CD4-positive, alpha-beta T cell treated with Interleukin-15 for 4 hours (primary cell): ENCODE measurements at places on chromosomes 12 and 14.
A peak's percentile ranks its signal among the peaks of the same experiment; 100 is the strongest.

DNA sequence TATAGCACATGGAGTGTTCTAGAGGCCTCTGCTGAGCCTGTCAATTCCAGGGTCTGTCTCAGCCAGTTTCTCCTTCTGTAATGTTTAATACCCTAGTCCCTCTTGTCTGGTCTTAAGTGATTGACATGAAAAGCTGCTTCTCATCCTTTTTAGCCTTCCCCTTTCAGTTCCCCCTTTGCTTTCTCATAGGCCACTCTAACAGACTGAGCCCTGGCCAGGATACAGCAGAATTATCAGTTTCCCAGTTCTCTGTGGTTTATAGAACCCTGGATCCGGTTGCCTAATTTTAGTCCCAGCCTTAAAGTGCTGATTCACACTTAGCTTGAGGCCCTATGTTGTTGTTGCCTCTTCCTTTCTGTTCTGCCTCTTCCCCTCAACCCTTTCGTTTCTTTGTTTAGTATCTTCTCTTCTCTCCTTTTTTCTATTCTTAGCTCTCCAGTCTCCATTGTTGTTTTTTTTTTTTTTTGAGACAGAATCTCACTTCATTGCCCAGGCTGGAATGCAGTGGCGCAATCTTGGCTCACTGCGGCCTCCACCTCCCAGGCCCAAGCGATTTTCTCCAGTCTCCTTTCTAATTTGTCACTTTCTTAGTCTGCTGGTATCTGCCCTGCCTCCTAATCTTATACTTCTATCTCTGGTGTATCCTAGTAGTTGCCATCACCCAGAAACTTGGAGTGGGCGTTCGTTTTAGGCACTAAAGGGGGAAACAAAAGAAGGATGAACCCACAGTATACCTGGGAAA is 2.9 kb upstream of the BIN2 start:
- peak; percentile 34 for DNase-seq

- no peak for DNase-seq
These were observed 60.4 kb upstream of the MANSC4 start for GRCh38 chr12:27840229-27840999.

DNA sequence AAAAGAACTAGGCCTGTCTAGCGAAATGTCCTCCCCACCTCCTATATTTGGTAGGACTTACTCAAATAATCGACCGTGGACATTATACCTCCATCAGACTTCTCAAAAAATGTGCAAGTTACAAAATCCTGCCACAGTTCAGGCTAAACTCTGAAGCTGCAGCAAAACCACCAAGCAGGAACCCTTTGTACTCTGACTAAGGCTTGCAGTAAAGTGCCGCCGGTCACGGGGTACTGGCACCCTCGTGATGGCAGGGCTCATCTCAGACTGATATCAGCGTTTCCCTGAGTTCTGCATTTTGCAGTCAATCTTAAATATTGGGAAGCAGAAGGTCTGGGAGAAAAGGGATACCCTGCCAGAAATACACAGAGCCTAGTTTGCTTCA is 17.1 kb downstream of the SLC11A2 start:
- DNase-seq: peak; percentile 50

DNA sequence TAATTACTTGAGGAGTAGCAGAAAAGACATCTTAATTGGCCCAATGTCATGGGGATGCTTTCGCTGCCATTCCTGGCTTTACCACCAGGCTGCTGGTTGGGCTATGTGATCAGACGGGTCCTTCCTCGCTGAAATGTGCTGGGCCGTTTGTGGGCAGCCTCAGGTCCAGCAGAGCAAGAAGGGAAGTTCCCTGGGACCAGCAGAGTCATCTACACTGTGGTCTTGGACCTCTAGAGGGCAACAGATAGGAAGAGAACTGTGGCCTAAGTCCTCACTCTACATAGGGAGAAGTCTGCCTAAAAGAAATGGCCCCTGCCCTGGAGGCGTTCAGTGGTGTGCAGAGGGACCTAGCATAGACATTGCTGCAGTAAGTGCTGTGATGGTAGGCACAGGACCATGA is 10.9 kb downstream of the EVL start:
- peak; percentile 47 for DNase-seq

- DNase-seq: no peak
These were observed 12.0 kb downstream of the AQP6 start for GRCh38 chr12:49984476-49985359.

DNA sequence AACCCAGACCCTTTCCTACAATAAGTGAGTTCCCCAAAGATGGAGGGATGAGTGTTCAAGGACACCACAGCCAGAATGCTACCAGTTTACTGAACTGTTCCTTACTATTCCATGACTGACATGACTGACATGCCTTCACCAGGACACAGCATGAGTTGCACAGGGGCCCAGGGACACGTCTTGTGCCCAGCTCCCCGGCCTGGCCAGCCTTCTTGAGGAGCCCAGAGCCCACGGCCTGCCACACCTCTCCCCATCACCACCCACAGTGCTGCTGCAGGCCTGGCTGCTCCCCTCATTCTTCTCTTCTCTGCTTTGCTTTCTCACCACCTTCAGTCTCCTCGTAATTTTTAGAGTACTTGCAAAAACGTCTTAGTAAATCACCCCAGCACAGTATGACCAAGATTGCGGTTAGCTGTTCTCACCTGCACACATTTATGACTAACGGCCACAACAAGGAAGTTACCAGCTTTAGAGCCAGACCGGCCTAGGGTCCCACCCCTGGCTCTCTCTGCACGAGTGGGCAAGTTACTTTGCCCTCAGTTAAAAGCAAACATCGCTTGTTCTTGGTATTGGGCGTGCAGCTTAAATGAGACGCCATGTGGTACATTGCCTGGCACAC is 18.5 kb downstream of the PPP2R5E start:
- DNase-seq: peak; percentile 59

DNA sequence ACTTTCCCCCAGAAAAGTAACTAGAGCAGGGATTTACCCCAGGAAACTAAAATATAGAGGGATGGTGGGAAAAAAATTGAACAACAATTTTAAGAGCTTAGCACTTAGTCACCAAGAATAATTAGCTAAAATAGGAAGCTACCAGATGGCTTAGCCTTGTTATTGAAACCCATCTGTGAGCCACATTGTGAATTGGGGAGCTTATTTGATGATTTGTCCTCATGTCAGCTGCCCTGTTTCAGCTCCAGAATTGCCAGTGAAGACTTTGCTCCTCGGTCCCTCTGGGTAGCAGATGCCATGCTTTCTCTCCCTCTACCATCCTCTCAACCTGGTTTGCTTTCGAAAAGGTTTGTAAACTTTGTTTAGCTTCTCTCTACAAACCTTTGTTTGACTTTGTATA is 67.7 kb upstream of the PTHLH start:
- DNase-seq: no peak

DNA sequence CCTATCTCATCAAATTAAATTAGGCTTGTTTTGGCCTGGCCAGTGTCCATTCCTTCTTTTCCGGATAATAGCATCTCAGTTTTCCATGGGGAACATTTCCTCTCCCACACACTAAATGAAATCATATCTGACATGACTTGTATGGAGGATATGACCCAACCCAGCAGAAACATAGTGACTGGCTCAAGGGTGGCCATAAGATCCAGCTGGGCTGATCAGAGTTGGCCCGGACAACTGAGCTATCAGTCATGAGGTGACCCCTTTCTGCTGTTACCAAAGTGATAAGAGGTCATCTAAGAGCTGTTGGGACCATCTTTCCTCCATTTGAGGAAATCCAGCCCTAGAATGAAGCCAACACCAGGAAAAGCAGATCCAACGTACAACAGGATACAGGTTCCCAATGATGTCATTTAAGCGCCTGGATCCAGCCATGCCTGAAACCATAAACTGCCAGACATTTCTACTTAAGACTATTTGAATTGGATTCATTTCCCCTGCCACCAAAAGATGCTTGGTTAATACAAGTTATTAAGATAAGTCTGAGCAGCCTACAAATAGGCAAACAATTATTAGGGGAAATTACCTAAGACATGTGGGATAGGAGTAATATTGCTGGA is 20.7 kb upstream of the NCOR2 start:
- DNase-seq: no peak

GRCh38 chr12:102302553-102302952 is 104.9 kb upstream of the PMCH start:
- no peak for DNase-seq

DNA sequence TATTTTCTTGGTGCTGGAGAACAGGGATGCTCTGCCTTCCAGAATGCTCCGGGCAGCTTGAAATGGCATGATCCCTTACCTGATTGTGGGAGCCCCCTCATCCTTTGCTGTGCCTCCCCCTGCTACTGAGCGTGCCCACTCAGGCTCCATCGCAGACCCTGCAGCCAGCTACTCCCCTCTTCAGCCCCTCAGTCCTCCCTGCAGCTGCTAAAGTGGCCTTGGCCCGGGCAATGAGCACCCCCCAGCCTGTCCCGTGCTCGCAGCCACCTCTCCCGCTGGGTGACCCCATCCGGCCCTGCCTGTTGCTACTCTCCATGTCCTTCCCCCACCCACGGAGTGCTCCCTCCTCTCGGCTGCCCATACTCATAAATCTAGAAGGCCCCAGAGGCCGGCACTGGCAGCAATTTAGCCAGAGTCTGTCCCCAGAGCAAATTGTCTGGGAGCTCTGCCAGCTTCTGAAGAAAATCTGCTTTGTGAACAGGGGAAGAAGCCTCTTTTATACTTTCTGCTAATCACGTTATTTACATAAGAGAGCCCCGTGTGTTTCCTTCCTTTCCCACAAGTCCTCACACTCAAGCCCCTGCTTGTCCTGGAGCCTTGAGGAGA is 143.7 kb upstream of the FRMD6 start:
- no peak for DNase-seq

- no peak for DNase-seq
These were observed 28.8 kb downstream of the RAD52 start for GRCh38 chr12:920676-921075.

GRCh38 chr14:22185191-22185590 is 403.8 kb downstream of the DAD1 start:
- no peak for DNase-seq

DNA sequence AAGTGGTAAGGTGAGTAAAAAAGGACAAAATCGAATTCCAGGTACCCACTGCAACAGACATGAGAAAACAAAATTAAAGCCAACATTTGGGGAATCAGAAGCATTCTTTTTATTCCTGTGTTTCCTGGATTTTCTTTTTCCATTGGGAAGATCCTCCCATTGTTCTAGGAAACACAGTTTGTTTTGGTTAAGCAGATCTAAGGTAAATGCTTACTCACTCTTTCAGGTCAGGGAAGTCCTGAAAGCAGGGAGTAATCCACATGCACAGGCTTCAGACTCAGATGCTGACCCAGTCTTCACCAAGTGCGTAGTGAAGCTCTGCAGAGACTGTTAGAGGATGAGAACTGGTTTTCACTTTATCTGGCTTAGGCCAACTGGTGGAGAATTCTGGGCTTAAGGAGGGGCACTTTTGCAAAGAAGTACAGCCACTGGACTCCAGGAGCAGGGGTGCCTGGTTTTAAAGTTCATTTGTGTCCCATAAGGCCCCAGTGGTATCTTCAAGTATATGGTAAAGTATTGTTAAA is 57.7 kb downstream of the RPAP3 start:
- DNase-seq: no peak

DNA sequence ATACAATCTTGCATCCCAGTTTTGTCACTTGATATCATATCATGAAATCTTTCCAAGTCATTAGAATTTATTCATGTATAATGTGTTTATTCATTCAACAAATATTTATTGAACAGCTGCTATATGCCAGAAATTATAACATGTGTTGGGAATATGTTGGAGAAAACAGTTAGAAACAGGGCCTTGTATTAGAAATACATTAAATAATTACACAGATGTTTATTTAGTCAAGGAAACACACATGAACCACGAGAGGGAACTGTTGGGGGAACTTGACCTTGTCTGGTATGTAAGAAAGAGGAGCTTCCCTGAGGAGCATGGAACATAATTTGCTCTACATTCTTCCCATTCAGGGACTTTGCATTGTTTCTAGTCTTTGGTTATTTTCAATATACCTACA is 191.7 kb upstream of the FRMD6 start:
- DNase-seq: no peak

- DNase-seq: no peak
These were observed 1.6 kb upstream of the C1S start for GRCh38 chr12:7058850-7059395.

DNA sequence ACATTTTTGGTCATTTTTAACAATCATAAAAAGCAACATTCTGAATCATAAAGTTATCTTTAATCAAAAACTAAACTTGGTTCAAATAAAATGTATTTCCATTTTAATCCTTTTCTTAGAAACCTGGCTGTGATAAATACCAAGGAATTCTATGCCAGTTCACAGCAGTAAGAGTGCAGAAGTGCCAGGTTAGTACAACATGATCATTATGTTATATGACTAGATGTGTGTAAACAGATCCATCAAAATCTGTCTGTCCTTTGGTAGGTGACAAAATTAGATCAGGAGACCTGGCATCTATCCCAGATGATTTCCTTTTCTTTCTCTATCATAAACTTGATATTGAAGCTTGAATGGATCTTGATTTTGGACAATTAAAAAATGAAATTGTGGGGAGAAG is 200.6 kb upstream of the STXBP6 start:
- DNase-seq: no peak

DNA sequence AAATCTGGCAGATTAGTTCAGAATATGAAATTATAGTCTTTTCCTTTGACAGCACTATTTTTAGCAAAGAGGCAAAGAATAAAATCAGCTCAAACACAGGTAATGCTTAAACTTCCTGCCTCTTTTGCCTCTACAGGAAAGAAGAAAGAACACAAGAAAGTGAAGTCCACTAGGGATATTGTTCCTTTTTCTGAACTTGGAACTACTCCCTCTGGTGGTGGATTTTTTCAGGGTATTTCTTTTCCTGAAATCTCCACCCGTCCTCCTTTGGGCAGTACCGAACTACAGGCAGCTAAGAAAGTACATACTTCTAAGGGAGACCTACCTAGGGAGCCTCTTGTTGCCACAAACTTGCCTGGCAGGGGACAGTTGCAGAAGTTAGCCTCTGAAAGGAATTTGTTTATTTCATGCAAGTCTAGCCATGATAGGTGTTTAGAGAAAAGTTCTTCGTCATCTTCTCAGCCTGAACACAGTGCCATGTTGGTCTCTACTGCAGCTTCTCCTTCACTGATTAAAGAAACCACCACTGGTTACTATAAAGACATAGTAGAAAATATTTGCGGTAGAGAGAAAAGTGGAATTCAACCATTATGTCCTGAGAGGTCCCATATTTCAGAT is 17.4 kb downstream of the TMPO start:
- DNase-seq: peak; percentile 61

DNA sequence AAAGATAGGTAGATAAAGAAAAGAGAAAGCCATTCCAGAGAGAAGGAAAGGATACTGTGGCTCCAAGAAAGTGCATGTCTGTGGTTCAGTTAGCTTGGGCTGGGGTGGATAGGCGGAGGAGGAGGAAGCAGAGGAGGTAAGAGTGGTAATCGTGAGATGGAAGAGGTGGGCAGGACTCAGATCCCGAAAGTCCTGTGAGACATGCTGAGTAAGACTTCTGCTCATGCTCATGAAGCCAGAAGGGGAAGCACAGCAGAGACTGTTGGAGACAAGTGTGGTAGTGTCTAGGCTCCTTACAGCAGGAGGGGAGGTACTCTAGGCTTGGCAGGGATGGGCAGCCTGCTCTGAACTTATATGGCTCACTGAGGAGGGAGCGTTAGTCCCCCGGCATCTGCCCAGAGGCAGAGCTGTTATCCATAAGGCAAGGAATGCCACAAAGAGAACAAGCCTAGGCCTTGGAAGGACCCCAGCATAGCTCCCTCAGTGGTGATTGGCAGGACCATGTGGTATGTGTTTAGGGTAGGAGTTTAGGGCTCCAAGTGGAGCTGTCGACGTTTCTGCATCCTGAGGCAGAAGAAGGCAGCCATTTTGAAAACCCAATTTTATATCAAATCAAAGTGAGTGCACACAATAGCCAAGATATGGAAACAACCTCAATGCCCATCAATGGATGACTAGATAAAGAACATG is 135.3 kb downstream of the SMOC1 start:
- no peak for DNase-seq
